ENCODE measurements at places on chromosomes 7 and 10.

- DNase-seq, result no peak
Observed at GRCh38 chr7:44661233-44661632, 54.8 kb downstream of the OGDH start.

- DNase-seq, result no peak
Observed at GRCh38 chr7:140631021-140631420, 9.6 kb downstream of the DENND2A start.

GRCh38 chr7:112071856-112072255 is 134.3 kb downstream of the DOCK4 start:
- DNase-seq, result no peak

DNA sequence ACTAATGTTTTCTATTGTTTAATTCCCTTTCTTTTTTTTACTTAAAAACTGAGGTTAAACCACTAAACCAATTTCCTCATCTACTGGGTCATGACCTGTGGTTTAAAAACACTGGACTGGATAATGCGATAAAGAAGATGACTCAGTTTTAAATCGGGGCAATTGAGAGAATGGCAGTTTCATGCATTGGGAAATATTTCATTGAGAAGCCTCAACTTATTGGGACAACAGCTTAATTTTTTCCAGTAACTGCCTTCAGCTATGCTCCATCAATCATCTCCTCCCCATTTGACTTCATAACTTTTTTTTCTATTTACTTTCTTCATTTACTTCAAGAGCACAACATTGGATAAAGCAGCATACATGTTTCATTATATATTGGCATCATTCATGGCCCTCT is 61.8 kb upstream of the MET start:
- no peak for DNase-seq

GRCh38 chr10:44853148-44853734 is 57.9 kb upstream of the TMEM72 start:
- DNase-seq, result no peak

GRCh38 chr7:31003721-31004120 is 40.0 kb downstream of the GHRHR start:
- no peak for DNase-seq

DNA sequence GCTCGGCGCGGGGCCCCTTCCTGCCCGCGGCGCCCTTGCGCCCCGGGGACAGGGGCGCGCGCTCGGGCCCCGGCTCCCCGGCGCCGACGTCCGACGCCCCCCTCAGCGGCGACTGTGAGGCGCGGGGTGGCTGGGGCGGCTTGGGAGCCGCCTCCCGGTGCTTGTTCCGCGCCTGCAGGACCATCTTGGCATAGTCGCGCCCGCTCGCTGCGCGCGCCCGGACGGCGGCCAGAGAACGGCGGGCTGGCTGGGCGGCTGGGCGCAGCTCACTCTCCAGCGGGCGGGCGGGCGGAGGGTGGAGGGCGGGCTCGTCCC is at the start of gene DPY19L1:
DPY19L1 (minus strand) TSS at position 275 of the 315 bp plus-strand sequence; CDS start at position 184, 91 bp downstream.
- DNase-seq, result no peak

DNA sequence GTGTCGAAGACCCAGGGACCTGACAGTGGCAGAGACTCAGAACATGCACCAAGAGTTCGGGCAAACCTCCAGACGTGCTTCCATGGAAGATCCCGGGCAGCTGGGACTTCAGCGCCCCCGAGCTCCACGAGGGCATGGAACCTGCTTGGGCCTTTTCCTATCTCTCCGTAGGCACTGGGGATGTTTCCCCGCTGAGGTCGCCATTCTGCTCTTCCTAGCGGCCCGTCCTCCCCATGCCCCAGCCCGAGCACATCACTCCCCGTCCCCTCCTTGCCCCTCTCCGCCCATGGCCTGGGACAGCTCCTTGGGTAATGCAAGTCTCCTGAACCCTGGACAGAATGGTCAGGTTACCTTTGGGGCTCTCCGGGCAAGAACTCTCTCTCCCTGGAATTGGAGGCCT is 32.3 kb upstream of the SHH start:
- DNase-seq, result no peak

- DNase-seq, result no peak
Observed at GRCh38 chr7:2404714-2405119, 1.3 kb downstream of the CHST12 start.

DNA sequence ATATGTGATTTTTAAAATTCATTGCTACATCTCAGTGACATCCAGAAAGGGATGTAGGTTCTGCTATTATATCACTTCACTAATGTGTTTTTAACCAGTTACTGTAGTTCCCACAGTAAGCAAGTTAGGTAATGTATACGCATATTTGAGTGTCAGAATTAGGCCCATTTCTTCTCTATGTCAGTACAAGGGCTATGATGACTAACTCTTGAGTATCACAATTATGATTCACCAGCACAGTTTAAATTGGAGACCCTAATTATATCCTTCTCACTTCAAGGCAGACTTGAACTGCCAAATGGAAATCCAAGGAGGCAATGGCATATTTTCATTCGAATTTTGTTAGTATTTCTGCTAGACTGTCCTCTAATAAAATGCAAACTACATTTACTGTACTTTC is 23.6 kb downstream of the BZW2 start:
- no peak for DNase-seq

DNA sequence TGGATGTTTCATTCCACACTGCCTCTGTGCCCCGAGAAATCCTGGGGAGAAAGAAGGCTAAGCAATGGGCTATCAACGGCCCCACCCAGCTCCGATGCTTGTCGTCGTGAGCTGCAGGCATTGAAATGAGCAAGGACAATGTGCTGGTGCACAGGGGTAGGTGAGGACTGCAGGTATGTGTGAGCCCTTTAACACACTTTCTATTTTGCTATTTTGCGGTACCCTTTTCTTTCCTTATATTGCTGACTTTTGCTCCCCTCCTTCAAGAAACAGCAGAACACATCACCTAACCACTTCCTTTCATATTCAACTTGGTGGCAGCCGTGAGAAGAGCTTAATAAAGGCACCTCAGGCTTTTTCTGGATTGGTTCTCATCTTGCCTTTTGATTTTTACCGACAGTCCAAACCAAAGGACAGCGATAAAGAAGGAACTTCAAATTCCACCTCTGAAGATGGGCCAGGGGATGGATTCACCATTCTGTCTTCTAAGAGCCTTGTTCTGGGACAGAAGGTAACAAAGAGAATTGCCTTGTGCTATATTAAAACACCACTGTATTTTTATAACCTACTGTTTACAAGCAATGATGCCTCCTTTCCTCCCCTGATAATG is 39.2 kb downstream of the AIFM2 start:
- DNase-seq, result no peak

- DNase-seq, result no peak
Observed at GRCh38 chr7:150374026-150374425, 5.1 kb upstream of the ZNF775 start.

DNA sequence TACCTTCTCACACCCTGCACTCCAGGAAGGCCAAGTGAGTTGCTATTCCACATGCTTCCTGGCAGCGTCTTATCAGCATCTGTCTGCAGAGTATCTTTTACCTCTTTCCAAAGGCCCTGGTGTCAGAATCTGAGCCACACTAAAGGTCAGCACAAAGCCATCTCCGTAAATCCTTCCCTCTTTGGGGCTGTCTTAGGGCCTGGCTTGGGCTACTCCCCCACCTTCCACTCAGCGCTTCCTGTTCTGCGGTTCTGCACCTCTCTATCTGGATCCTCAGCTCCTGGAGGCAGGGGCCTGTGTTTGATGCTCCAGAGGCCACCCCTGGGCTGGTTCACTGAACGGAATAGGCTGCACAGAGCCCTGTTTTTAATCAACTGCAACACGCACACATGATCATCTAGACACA is 334.8 kb upstream of the GALNT17 start:
- no peak for DNase-seq

DNA sequence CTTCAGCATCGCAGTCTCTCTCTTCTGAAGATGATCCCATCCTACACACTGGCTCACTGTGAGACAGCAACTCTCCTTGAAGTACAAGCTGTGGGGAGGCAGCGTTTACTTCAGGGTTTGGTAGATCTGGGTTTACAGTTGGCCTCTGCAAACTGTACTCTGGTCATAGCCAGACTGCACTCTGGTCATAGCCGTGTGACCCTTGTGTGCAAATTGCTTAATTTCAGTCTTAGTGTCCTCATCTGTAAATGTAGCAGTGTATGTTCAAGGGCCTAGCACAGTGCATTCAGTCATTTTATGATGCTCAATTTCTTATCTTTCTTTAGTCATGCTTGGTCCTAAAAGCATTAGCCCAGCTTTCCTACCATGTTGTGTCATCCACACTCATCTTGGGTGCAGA is 188.2 kb downstream of the LRMDA start:
- DNase-seq, result no peak

DNA sequence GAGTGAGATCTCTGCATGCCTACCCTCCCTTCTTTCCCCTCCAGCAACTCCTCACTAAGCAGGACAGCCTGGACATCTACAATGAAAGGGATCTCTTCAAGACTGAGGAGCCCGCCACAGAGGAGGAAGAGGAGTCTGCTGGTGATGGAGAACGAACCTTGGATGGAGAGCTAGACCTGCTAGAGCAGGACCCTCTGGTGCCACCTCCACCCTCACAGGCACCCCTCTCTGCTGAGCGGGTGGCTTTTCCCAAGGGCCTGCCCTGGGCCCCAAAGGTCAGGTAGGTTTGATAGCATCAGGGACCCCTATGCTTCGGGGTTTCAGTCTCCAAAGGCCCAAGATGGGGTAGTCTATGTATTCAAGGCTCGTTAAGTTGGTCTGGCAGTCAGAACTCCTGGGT is 23.9 kb downstream of the STRIP2 start:
- DNase-seq, result no peak

GRCh38 chr7:129721068-129721467 is 109.5 kb downstream of the NRF1 start:
- no peak for DNase-seq

DNA sequence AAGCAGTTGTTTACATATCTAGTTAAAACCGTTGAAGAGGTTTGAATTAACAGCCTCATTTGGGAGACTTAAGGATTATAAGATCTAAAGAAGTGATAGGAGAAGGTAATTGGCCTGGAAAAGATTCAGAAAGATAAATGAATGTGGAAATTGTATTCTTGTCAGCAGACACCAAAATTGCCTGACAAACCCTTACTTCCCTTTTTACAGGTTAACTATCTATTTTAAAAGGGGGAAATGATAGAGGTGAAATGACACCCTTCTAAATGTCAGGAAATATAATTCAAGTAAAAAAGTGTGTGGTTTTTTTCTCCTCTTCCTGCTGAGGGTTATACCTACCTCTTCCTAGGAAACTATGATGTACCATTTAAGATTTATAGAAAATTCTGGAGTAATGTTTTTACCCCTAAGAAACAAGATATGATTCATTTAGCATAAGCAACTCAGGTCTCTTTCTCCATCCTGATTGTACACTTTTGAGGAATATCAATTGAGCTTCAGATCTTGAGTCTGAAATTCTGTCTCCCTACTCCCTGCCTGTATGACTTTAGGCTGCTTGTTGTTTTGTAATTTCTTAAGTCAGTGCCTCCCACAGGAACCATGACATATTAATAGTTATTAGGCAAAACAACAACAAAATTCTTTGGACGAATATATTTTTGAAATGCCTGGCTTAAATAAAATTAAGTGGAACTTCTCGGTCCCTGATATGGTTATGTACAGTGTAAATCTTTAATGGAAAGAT is 250.4 kb downstream of the RNLS start:
- no peak for DNase-seq

DNA sequence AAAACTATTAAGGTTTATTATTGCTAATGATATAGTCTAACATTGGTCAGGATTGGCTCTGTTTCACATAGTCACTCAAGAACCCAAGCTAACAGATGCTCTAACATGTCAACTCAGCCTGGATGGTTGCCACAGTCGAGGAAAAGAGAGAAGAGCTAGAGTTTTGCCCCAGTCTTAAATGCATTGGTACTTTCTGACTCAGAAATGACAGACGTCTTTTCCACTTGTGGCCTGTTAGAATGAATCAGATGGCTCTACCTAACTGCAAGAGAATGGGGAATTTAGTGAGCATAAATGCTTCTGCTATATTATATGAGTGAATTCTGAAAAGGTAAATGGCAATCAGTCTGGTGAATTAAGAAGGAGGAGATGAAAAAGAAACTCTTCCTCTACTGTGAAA is 13.9 kb downstream of the HECTD2 start:
- DNase-seq, result no peak

DNA sequence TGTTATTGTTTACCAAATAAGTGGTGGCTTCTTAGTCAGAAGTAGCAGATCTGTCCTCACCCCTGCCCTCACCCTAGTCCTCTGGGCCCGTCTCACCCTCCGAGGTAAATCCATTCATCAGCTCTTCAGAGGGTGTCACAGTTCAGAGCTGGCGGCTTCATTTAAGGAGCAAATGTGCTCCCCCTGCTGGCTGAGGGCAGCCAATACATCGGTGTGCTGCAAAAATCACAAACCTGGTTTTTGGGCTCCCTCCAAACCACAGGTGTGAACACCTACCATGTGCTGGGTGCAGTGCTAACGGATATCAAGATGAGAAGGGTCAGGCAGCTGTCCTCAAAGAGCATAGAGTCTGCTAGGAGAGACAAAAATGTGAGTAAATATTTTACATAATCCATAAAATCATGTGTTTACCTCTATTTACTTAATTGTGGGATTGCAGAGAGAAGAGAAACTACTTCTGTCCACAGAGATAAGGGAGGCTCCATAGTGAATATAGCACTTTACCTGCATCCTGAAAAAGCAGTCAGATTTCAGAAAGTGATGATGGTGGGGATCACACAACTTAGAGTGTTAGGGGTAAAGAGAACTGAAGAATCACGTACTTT is 15.5 kb upstream of the CRTAC1 start:
- peak; percentile 22 for DNase-seq

- DNase-seq, result no peak
Observed at GRCh38 chr10:69732826-69733150, 68.9 kb upstream of the COL13A1 start.
